ENCODE measurements at places on chromosomes 4 and X.

- no peak for DNase-seq
These were observed 351.9 kb upstream of the FTHL17 start for GRCh38 chrX:31423609-31424189.

DNA sequence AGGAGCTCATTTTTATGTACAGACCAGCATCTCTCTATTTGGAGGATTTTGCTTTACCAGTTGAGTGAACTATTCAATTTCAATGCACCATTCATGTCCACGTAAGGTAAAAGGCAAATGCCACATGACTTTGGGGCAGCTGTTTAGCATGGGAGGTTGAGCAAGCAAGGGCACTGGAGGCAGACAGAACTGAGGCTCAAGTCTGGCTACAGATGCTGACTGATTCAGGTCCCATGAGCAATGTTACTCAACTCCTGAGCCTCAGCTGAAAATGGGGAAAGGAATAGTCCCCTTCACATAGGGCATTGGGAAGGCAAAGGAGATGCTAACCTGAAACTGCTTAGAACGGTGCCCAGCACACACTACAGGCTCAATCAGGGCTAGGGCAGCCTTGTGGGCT is 93.0 kb upstream of the MTM1 start:
- DNase-seq = no peak

- DNase-seq = no peak
These were observed 2106.0 kb downstream of the PCDH7 start for GRCh38 chr4:32826169-32826568.

DNA sequence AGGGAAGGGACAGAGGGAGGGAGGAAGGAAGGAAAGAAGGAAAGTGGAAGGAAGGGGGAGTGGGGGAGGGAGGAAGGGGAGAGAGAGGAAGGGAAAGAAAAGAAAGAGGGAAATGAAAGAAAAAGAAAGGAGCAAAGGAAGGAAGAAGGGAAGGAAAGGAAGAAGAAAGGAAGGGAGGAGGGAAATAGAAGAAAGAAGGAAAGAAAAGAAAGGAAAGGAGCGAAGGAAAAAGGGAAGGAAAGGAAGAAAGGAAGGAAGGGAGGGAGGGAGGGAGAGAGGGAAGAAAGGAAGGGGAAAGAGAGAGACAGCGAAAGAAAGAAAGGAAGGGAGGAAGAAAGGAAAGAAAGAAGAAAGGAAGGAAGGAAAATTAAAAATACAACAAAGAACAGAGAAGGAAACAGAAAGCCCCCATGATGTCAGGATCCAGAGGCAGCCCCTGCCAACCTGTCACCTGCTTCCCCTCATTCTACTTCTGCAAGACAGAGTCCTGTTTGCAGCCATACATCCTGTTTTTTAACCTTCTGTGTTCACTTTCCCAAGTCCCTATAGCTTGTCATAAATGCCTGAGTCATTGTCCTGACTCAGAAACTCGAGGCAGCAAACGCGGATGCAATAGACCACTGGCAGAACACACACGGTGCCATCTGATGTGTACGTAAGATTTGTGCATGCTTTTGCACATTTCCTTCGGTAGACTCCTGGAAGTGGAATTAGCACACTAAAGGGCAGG is 77.0 kb upstream of the C4orf50 start:
- DNase-seq = no peak

GRCh38 chr4:78562687-78563086 is 11.1 kb downstream of the ANXA3 start:
- no peak for DNase-seq

DNA sequence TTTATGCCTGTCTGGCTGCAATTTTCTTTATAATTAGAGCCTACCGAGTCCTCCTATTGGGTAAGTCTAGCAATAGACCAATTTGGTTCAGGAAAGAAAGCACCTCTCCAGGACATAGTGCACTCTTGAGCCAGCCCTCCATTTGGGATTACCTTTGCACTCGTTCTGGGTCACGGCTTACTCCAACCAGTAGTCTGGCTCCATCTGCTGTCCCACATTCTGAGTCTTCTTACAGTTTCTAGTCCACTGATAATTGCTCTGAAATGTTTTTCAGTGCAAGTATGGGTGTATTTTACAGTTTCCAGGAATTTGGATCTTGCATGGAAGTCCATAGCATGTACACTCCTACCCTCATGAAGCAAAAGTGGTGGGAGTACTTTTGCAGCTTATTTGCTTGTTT is 34.8 kb upstream of the USP51 start:
- DNase-seq = no peak

- no peak for DNase-seq
These were observed 45.7 kb downstream of the AFM start for GRCh38 chr4:73527196-73527595.

DNA sequence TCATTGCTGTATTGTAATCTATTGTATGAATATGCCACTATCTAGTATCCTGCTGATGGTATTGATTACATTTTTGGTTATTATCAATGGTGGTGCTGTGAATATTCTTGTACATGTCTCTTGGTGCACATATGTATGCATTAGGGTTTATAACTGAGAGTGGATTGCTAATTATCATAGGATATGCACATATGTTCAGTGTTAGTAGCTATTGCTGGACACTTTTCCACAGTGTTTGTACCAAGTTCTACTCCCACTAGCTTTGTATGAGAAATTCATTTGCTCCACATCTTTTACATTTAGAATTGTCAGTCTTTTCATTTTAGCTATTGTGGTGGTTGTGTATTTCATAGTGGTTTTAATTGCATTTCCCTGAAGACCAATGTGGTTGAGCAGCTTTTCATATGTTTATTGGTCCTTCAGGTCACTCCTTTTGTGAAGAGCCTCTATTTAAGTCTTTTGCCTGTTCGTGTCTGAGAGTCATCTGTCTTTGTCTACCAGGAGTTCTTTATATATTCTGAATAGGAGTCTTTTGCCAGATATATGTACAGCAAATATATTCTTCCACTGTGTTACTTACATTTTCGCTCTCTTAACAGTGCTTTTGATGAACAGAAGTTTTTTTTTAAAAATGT is 87.1 kb downstream of the TBC1D19 start:
- DNase-seq = no peak

GRCh38 chr4:66000510-66001117 is 330.3 kb upstream of the EPHA5 start:
- DNase-seq = no peak

DNA sequence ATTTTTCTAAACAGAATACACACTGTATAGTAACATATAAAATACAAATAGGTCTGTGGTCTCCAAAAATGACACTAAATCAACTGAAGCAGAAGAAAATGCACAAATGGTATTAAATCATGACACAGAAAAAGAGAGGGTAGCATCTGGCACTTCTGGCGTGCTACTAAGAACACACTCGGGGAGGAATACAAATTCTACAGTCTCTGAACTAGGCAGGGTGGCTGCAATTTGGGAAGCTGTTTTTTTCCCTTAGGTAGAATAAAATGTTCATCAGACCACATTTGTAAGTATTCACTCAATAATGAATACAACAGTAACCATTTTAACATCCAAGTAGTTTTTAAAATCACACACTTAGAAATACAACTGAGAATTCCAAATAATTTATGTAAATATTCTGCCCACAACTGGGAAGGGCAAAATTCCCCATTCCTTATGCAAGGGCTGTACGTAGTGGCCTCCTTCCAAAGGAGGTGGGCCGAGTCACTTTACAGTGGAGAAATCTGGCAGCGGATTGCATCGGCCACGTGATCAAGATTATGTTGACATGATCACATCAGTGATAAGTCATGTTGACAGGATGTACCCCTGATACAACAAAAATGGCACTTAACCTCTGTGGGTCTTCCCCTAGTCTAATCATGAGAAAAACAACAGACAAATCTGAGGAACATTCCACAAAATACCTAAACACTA is 101.1 kb downstream of the TSPAN5 start:
- no peak for DNase-seq

DNA sequence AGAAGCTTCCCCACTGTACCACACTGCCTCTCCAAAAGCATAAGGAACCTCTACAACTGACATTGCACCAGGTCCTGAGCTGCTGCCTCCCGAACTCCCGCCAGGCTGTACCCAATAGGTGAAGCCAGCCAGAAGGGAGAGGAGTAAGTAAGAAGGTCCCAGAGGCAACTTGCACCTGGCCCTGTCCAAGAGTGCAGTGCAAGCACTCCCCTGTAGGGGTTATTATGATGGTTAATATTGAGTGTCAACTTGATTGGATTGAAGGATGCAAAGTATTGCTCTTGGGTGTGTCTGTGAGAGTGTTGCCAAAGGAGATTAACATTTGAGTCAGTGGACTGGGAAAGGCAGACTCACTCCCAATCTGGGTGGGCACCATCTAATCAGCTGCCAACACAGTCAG is 879.3 kb upstream of the SLIT2 start:
- no peak for DNase-seq

DNA sequence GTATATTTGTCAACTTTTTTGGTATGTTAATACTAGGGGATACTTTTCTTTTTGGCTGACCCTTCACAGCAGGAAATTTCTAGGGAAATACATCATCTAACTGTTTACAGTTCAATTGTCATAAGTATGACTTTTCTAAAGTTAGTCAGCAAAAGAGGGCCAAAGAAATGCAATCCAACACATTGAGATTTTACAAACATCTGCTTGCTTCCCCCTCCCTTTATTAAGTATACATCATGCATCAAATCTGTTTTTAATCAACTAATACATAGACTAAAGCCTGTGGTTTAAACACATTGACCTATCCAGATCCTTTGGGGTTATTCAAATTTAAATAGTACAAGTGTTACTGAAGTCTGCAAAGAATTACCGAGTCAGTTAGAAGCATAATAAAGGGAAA is 93.9 kb downstream of the MID1 start:
- DNase-seq = no peak

- no peak for DNase-seq
These were observed 340.0 kb upstream of the RASGEF1B start for GRCh38 chr4:81811562-81812293.

All from naive B cell (primary cell).